ENCODE measurements at places on chromosomes 13 and 19.

DNA sequence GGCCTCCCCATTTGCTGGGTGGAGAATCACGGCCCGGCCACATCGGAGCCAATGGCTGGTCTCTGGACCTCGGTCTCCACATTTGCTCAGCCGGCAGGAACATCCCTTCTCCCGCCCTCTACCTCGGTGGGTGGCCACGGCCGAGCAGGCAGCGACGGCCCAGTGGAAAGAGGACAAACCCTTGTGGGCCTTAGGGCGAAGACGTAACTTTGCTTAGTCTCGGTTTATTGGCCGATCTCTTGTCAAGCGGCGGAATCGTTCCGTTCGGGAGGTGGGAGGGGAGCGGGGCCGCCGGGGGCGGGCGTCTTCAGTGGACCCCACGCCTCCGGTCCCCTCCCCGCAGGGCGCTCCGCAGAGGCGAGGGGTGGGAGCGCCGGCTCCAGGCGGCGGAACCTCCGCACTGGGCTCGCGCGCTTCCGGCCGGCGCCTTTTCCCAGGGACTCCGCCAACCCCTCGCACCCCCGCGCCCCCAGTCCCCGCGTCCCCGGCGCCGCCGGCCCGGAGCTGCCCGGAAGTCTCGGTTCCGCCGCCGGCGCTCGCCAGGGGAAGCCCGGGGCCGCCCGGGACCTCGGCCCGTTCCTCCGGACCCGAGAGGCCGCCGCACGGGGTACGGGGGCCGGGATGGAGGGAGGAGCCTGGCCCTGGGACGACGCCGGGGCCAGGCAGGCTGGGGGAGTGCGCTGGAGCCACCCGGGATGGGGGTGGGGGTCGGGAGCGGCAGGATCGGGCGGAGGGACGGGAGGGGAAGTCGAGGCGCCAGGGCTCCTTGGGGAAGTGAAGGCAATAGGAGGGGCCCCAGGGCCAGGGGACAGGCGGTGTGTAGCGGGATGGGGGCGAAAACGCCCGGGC, at the start of gene ZNF580:
Gene ZNF580 (plus strand): TSS at position 426 of the 849 bp plus-strand sequence. CDS start 1,507 bp downstream, outside the sequence.
- DNase-seq, result peak; percentile 67

GRCh38 chr19:32171719-32172151, 173.7 kb upstream of the ZNF507 start:
- DNase-seq, result no peak

- DNase-seq, result no peak
Measured at GRCh38 chr13:22592515-22592914, 588.3 kb upstream of the SGCG start.

DNA sequence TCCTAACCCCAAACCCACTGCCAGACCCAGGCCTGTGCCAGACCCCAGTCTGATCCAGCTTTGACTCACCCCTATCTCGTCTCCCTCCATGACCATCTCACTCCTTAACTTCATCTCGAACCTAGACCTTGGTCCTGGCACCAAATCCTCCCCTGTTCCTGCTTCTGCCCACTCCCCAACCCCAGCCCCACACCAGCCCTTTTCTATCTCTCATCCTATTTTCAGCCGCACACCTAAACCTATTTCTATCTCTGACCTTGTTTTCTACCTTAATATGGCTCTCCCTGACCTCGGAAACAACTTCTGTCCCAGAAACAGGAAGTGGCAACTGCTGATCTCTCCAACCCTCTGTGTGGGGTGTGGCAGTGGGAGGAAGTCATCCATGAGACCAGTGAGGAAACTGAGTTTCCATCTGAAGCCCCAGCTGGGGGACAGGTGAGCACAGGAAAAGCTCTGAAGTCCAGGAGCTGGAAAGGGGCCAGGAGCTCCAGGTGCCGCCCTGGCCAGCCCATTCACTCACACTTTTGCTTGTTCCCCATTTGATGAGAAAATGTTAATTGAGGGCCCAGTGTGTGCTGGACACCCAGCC, 13.7 kb downstream of the PTH2 start:
- DNase-seq, result peak; percentile 52

- peak; percentile 15 for DNase-seq
Measured at GRCh38 chr13:29847501-29847983, 2.9 kb downstream of the UBL3 start.

DNA sequence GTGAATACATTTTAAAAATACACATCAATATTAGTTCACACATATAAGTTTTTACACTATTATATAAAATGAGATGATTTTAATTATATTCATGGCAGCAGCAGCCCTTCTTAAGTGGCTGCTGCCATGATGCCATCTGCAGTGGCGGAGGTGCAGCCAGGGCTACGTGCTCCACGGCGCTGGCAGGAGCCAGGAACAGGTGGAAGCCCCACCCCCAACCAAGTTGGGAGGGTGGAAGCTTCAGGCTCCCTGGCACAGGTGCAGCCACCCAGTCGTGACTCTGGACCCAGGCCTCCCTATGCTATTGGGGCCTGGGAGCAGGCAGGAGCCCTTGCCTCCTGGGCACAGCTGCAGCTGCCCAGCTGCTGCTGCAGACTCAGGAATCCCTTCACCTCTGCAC, 646.9 kb upstream of the PCDH9 start:
- DNase-seq, result no peak

DNA sequence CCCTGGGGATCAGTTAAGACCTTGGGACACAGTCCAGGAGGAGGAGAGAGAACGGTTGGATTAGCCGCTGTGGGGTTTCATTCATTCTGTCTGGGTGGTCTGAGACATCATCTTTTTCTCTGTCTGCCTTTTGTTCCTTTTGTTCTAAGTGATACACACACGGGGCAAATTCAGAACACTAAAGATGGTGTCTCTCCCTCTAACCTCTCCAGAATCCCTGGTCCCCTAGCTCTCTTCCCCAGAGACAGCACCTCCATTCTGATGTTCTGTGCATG, 5.0 kb downstream of the BICRA start:
- DNase-seq, result no peak

DNA sequence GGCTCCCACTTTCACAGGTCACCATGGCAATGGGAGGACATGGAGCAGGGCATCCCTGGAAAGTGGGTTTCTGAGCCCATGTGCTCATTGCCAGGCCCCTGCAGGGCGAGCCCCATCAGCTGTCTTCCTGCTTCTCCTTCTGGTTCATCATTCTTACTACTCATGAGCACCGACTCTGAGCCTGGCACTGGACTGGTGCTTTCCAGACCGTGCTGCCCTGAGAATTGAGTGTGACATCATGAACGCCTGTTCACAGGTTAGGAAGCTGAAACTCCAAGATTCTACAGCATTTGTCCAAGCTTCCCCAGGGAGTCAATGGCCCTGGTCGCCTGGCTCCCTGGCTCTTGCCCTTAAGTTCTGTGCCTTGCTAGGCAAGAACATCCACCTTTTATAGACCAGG, 210.4 kb upstream of the ZNF536 start:
- DNase-seq, result no peak

DNA sequence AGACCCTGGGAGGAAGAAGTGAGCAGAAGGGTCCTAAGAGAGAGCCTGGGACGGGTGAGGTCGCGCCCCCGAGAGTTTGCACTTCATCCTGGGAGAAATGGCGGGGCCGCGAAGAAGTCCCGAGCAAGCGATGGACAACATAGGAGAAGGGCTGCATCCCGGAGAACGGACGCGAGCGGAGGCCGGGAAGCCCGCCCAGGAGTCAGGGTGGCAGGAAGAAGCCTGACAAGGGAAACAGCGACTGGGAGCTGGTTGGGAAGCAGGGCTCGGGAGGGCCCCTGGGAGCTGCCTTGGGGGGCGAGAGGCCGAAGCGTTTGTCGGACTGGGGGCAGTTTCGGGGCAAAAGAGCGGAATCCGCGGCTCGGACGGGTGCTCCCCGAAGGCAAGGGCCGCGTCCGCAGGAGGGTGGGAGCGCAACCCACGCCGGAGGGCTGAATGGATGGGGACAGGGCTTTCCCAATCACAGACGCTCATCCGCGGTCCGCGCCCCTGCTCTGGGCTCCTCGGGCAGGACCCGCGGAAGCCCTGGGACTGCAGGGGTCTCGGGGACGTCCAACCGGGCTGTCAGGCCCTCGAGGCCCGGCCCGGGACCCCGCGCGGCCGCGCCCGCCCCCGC, 469 bp downstream of the ABHD17A start:
- DNase-seq, result no peak

DNA sequence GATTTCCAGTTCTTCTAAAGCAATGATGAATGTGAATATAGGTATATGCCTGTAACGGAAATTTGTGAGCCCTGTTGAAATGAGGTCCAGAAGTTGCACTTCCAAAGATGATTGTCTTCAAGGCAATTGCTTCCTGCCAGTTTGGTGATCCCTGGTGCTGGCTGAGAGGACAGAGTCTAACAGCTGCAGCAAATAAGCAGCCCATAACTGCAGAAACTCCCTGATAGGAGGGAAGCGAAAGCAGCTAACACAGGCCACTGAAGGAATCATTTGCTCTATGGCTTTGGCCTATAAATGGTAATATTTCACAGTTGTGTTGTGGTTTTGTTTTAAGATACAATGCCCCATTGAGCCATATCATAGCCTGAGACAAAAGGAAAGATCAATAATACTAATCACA, 451.5 kb upstream of the MIR17HG start:
- no peak for DNase-seq

DNA sequence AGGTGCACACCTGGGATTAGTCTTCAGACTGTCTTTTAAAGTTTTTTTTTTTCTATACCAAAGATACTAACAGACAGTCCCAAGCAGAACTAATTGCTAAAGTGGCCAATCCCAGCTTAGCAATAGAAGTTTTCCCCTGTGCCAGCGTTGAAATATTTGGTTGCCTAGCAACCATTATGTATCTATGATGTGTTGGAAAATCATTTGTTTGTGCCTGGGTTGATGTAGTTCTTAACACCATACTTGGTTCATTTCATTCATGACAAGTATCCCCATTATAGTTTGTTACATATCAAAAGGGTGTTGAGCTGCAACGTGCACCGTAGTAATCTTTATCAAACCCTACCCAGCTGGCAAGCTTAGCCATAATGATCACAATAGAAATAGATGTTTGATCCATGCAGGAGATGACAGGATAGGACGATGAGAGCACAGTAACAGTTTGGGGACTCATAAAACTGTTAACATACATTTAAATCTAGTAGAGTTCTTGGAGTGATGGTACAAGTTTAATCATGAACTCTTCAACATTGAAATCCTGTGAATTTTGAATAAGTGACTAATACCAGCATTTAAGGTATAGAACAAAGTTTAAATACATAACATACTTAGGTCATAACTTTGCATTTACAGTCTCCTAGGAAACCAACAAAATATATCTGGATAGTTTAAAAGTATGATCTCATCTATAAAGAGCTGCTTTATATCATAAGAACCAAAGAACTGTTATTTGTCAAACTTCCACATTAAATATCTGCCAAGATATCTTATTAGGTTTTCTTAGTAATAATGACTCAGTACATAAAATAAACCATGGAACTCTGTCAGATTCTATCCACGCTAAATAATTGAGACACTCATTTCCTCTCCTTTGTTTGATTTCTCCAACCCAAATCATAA, 73.4 kb downstream of the MBNL2 start:
- no peak for DNase-seq

GRCh38 chr19:46016426-46017094, 6.3 kb downstream of the PGLYRP1 start:
- peak; percentile 85 for DNase-seq

- DNase-seq, result no peak
Measured at GRCh38 chr13:114115796-114116195, 16.6 kb downstream of the RASA3 start.

GRCh38 chr13:41565216-41565615, 107.9 kb downstream of the RGCC start:
- DNase-seq, result no peak

DNA sequence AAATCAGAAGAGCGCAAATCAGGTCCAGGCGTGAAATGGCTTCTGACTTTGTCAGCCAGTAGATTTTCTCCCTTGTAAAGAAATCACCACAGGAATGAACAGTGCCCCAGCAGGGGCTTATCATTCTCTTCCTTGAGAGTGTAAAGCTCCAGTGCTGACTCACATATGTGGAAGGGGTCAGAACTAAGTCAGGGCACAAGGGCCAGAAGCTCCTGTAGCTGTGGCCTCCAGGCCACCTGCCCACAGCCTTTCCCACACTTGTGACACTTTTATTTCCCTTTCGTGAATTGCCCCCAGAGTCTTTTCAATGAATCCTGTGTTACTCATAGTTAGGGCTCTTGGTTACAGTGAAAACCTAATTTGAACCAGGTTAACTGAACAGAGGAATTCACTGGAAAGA, 99.6 kb downstream of the SUCLA2 start:
- no peak for DNase-seq

GRCh38 chr19:54422136-54422535, 6.9 kb downstream of the TTYH1 start:
- no peak for DNase-seq

GRCh38 chr19:33273881-33274662, 28.3 kb downstream of the CEBPA start:
- DNase-seq, result peak; percentile 28

- DNase-seq, result no peak
Measured at GRCh38 chr19:13961826-13962698, 9.8 kb downstream of the DCAF15 start.

DNA sequence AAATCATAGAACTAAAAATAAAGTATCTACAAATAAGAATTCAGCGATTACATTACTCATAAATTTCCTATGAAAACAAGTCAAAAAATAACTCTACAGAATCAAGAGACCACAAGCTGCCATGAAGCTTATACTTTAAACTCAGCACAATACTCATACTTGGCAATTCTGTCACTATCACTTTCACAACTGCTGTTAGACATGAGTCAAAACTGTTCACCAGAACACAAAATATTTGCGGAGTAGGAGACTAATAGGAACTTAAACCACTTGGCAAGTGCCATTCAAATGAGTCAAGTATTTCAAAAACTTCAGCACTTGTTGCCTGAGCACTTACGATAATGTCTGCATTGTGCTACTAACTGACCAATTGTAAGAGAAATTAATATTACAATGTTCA, 387.8 kb upstream of the GPC6 start:
- no peak for DNase-seq

DNA sequence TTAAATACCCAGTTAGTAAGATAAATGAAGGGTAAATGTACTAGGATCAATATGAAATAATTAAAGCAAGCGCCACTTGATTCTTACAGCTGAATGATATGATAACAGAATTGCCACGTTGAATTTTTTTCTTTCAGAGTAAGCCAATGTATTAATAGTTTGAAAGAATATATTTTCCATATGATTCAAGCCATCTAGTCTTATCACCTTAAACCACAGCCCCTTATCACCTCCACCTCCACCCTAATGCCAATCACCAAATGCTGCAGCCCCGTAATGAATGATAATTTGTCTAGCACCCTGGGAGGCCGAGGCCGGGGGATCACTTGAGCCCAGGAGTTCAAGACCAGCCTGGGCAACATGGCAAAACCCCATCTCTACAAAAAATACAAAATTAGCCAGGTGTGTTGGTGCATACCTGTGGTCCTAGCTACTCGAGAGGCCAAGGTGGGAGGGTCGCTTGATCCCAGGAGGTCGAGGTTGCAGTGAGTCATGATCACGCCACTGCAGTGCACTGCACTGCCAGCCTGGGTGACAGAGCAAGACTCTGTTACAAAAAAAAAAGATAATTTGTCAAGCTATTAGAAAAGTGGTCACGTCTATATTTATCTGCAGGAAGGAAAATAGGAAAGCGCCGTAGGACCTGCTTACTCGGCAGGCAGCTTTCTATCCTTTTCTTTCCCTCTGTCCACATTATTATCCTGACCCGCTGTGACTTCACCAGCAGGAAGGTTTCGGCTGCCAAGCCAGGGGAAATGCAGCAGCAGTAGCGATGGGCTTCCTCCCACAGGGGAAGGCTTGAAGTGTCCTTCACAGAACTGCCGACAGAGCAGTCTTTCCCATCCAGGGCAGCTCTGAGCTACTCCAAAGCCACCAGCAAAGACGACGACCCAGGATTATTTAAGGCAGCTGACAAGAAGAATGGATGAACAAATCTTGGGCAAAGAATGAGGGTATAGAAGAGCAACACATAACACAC, 19.7 kb upstream of the CLN5 start:
- DNase-seq, result no peak

- DNase-seq, result no peak
Measured at GRCh38 chr19:41915021-41915775, 13.1 kb downstream of the ERFL start.
